ENCODE measurements at places on chromosomes 11 and 22.

- no peak for DNase-seq
Observed at GRCh38 chr11:5541427-5541826, 6.9 kb downstream of the OR52H1 start.

DNA sequence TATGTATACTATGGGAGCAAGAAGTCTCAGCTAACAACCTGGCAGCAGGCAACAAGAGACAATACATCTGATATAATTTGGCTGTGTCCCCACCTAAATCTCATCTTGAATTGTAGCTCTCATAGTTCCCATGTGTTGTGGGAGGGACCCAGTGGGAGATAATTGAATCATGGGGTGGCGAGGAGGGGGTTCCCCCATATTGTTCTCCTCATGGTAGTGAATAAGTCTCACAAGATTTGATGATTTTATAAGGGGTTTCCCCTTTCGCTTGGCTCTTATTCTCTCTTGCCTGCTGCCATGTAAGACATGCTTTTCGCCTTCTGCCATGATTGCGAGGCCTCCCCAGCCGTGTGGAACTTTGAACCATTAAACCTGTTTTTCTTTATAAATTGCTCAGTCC is 6.2 kb downstream of the DNAJC24 start:
- DNase-seq = no peak

- DNase-seq = no peak
Observed at GRCh38 chr11:8108421-8108820, 27.4 kb downstream of the TUB start.

DNA sequence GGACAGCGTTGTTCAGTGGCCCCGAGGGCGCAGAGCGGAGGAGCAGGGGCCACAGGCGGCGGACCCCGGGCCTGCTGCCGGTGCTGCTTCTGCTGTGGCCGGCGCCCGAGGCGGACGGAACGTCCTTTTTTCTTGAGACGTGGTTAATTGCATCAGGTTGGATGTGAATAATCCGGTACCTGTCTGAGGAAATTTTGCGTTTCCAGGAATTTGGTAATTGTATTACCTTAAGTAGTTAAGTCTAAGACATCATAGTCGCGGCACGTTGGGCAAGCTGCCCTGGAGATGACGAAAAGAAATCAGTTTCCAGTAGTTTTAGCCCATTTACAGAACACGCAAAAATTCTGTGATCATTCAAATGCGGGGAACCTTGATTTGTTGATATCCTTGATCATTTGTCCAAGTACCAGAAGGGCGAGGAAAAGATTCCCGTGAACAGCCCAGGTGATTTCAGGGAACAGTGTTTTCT is 789 bp downstream of the SPECC1L start:
- no peak for DNase-seq

- DNase-seq = no peak
Observed at GRCh38 chr11:128472128-128473089, 114.9 kb downstream of the ETS1 start.

DNA sequence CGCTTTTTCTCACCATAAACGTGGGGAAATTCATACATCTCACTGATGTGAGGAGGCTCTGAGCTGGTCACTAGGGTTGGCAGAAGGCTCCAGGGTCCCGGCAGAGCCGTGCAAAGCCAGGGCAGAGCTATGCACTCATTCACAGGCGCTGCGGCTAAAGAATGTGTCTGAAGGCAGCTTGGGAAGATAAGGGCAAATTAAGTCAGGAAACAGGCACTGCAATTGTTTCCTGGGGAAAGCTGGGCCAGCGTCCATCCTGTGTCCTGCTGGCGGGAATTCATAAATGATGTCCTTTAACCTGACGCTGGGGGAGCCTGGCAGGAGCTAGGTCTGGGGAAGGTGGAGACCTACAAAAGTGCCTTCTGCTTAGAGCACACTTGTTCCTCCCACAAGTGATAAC is 27.6 kb downstream of the PKNOX2 start:
- no peak for DNase-seq

DNA sequence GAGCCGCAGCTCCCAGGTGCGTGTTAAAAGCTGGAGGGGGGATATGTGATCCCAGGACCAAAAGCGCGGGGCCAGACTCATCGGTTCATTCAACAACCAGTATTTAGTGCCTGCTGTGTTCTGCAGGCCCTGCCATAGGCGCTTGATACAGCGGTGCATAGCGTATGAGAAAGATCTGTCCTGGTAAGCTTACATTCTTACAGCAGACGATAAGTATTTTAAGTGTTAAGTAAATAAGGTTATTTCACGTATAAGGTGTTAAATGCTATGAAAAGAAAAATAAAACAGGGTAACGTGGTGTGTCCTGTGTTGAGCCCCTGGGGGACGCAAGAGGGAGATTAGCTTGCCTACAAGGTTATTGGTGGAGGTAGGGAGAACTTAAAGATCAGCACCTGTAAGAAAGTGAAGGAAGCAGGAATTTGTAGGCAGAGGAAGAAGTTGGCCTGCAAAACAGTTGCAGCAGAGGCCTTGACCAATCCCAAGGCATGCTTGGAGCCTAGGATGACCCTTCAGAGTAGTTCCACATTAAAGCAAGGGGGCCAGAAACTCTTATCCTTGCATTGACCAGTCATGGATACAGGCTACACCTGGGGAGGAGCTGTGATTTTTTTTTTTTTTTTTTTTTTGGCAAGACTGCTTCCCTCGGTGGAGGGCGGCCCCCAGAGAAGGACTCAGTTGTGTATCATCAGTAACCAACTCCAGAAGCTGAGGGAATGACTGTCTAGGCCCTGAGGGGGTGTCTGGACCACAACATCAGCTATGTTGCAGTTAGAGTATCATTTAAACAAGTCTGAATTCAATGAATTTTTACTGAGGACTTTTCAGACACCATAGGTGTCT is 487 bp upstream of the LIPT2 start:
- peak; percentile 49 for DNase-seq

- no peak for DNase-seq
Observed at GRCh38 chr22:20885017-20885556, 26.3 kb downstream of the SNAP29 start.
